Suppressor macrophage treated with lipopolysaccharide for 4 hours (primary cell): ENCODE measurements at places on chromosomes 2 and 18.

DNA sequence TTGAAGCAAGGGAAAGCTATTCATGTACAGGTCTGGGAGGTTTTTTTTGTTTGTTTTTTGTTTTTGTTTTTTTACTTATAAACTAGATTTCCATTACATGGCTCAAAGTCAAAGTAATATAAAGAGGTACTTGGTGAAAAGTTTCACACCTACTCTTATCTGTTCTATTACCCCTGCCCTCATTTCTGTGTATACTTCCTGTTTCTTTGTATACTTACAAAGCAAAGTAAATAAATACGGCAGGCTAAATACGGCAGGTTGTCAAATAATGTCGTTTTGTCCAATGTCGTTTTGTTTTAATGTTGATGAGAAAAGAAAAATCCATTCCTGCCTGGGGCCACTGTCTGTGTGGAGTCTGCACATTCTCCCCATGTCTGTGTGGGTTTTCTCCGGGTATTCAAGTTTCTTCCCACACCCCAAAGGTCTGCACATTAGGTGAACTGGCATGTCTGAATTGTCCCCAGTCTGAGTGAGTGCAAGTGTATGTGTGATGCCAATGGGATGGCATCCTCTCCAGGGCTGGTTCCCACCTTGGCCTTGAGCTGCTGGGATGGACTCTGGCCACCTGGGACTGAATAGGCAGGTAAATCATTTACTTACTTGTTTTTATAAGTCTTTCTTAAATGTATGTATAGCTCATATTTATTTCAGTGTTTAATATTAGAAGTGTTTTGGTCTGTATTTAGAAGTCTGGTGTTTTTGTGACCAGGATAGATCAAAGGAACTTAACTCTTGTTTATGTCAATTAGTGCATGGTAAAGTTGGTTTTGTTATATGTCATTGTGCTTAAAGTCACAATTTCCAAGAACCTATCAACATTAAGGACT, 13.4 kb downstream of the STAMBP start:
- DNase-seq = no peak

- no peak for DNase-seq
These were observed 97.7 kb downstream of the CAPN13 start for GRCh38 chr2:30709516-30709915.

GRCh38 chr18:37577051-37577611, 11.5 kb upstream of the CELF4 start:
- DNase-seq = no peak

GRCh38 chr2:222280795-222281194, 18.0 kb downstream of the PAX3 start:
- DNase-seq = no peak

DNA sequence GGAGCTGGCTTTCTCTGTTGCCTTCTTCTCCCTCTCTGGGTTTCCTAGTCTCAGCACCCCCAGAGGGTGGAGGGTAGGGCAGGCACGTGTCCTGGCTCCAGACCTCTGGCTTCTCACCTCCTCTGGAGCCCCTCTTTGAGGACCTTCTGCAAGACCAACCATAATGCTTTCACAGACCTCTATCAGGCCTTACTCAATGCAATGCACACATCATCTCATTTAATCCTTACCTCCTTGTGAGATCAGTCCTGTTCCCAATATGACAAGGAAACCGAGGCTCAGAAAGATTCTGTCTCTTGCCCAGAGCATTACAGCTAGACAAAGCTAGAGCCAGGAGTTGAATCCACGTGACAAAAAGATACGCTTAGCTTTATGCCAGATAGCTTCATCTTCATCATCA, 8.2 kb downstream of the ATOH8 start:
- DNase-seq = no peak

GRCh38 chr2:11788461-11789124, 42.2 kb downstream of the LPIN1 start:
- no peak for DNase-seq

DNA sequence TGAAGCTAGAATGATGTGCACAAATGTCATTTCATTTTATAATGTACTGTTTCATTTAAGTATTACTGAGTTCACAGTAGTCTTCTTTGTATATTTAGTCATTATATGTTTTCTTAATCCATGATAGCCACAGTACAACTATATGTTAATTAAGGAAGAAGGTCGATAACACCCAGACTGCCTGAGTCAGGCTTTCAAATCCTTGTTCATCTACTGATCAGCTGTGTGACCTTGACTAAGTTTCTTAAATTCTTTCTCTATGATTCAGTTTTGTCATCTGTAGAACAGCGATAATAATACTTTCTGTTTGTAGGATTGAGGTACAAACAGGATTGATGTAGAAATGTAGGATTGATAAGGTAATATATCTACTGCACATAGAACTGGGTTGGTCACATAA, 5.4 kb downstream of the GCC2 start:
- no peak for DNase-seq

DNA sequence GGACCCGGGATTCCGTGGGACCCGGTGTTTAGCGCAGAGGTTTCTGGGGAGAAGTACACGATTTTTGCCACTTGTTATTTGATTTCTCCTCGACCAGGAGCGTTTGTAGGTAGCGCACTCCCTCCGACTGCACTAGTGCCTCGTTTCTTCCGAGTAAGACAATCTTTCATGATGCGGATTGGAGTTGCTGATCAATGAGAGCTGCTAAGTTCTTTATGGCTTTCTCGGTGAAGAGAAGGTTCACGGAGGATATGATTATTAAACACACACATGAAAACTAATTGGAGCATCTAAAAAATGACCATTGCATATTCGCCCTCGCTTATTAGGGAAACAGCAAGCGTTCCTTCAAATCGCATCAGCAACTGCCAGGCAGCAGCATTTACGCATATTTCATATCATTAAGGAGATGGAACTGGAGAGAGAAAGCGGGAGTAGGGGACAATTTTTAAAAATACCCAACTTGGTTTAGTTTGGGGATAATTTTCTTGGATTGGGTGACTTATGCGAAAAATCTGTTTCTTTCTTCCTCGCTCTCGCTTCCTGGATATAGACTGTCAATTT, 616 bp downstream of the EML6 start:
- no peak for DNase-seq

DNA sequence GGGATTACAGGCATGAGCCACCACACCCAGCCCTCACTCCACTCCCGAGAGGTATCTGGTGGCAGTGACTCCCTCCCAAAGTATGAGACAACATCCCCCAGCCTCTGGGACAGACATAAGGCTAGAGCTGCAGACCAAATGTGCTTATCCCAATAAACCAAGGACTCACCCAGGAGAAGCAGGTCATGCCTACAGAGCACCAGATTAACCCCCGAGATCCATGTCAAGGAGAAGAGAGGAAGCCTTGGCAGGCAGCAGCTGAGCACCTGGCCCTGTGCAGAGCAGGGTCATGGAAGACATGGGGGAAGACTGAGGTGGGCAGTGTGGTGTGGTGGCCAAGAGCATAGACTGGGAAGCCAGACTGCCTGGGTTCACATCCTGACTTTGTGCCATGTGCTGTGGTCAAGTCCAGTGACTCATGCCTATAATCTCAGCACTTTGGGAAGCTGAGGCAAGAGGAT, 7.2 kb downstream of the RAB11FIP5 start:
- DNase-seq = no peak

DNA sequence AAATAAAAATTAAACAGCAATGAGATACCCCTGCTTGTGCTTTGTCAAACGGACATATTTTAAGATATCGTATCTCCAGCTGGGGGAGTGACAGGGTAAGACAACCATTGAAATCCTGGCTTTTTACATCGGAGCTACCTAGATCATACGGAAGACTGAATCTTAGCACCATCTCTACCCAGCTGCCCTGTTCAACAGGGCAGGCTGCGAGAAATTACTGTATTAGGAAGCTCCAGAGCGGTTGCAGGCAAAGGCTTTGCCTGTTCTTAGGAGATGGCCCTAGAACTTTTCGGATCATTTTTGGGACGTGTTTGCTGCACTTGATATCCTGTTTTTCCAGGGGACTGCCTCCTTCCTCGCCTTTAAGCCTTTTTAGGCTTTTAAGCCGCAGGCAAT, 2.0 kb upstream of the PRKCE start:
- peak; percentile 22 for DNase-seq

DNA sequence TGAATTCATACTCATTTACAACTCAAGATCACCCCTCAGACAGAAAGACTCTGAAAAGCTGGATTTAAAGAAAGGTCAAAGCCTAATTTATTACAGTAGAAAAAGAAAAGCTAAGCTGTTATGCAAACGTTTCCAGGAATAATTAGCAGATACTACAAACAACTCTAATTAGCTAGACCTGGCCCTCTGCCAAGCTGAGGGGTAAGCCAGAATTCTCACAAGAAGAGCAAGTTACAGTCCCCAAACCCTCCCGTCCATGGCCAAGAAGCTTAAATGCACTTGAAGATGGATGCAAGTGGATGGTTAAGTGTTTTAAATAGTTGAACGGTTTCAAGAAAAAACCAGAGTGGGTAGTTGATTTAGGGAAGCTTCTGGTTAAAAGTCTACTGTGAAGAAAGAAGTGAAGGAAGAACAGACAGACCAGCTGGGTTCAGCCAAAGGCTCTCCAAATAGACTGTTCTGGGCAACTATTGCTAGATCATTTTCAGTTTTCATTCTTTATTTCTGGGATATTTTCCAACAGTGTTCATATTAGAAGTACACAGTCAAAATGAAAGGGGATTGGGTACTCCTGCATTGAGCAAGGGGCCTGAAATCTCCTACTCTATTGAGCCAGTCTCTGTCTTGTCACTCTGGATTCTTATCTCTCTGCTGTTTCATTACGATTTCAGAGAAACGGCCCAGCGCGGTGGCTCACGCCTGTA, 4.8 kb downstream of the LMAN2L start:
- peak; percentile 34 for DNase-seq

DNA sequence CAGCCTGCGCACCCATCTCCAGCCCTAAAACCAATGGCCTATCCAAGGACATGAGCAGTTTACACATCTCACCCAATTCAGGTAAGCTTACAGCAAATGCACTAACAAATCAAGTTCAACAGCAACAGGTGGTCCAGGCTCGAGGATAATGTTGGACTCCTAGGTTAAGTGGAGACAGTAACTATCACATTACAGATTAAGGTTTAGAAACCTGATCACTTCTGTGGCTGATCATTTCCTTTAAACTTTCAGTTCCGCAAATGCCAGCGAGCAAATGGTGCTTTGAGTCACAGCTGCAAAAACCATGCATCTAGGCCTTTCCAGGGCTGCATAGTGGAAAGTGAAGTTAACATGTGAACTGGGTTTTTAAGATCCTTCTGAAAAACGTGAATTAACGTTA, 259.4 kb downstream of the GBX2 start:
- no peak for DNase-seq

DNA sequence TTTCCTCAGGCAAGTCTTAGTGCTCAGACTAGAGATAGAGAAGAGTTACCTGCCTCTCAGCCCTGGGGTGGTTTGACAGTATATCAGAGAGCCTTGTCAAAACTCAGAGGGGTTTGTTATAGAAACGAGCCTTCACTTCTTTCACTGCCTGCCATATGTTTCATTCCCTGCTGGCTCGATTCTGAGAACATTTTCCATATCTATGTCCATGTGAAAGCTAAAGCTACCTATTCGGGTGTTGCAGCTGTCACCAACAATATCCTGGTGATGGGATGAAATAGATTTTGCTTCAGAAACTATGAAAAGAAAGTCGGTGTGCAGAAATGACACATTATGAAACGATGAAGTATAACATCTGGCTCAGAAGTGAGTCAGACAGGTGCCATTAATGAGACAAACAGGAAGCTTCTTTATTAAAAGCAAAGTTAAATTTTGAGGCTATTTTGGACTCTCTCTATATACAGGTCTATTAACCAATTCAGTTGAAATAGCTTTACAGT, 56.1 kb upstream of the TANK start:
- DNase-seq = no peak

DNA sequence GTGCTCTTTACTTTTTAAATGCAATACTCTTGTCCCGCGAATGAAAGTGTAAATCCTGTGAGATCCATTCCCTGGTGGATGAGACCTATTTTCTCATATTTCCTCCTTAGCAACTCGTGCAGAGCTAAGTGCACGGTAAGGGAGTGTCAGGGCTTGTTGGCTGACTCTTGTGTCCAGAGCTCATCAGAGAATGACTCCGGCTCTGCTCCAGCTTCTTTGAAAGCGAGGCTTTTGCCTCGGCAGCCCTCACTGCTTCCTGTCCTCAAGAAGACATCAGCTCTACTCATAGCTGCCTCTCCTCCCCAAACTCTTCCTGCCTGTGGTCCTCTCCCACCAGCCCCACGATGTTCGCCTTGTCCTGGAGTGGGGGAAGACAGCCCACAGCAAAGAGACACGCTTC, 70.7 kb downstream of the LIPG start:
- DNase-seq = no peak

- peak; percentile 37 for DNase-seq
These were observed 15.9 kb downstream of the C2orf74 start for GRCh38 chr2:61177727-61178549.

DNA sequence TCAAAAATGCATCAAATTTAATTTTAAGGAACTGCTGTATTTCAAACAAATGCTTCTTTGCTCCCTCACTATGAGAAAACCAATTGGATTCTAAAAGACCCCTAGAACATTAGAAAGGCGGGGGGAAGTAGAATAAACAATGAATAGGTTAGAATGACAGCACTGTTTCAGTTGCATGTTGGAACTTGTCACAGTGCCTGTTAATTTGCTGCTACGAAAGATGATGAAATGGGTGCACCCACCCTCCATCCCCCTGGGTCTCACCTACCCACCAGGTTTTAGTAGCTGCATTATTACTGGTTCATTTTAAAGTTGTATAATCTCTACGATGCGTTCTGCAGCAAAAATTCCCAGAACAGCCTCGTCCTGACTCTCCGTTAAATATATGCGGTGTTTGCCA, 193.0 kb upstream of the COPS8 start:
- no peak for DNase-seq

GRCh38 chr2:212158081-212158480, 380.5 kb downstream of the ERBB4 start:
- no peak for DNase-seq

DNA sequence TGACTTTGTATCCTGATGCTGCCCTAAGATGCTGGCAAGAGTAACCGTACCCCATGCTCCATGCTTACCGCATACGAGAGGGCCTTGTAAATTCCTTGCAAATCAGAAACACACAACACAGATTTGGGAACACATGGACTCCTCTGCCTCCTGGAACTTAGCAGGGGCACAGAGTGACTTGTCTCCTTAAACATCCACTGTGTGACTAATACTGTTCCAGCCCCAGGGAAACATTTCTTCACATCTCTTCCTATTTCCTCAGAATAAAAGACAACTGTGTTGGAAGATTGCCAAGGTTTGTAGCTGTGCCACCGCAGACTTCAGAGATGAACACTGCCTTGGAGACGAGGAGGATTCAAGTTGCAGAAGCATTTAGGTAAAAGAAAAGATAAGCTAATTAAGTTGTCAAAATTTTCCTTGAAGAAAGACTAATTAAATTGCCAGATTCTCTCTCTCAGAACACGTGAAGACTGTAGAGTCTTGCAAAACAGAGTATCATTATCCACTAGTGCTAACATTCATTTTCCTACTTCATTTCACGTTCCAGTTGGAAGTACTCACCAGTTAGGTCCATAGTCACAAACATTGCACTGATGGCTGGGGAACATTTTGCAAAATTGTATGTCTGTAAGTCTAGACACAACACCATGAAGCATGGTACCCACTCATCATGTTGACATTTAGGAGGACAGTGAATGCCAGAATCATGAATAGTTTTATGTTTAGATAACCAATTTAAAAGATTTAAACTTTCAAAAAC, 188.8 kb downstream of the TSN start:
- DNase-seq = peak; percentile 23
